ENCODE measurements at places on chromosomes 1 and 21. TPM values are rescaled to one million over a fixed set of nuclear protein-coding genes. Genes with fewer than 3 reads are reported as not detected.

DMBX1 gene
- polyA plus RNA-seq, result not detected

OR2T10 gene
- polyA plus RNA-seq, result not detected

CD53 gene
- polyA plus RNA-seq, result 7.9 TPM

DMRTA2 gene
- polyA plus RNA-seq, result not detected

GPR37L1 gene
- 0.07 TPM for polyA plus RNA-seq

LIPI gene
- 0.75 TPM for polyA plus RNA-seq

BSND gene
- 4.5 TPM for polyA plus RNA-seq

TAS1R3 gene
- polyA plus RNA-seq, result 0.43 TPM

ELAPOR1 gene
- 1.6 TPM for polyA plus RNA-seq

KCNH1 gene
- 0.21 TPM for polyA plus RNA-seq

SYCP1 gene
- polyA plus RNA-seq, result 0.19 TPM

OR2T11 gene
- polyA plus RNA-seq, result not detected

C1QC gene
- polyA plus RNA-seq, result 11.8 TPM

PALMD gene
- polyA plus RNA-seq, result 25.9 TPM

ROR1 gene
- 116 TPM for polyA plus RNA-seq

SPSB1 gene
- polyA plus RNA-seq, result 19.9 TPM

TFF2 gene
- polyA plus RNA-seq, result not detected

MAP3K7CL gene
- 4.8 TPM for polyA plus RNA-seq

CD1D gene
- 6.7 TPM for polyA plus RNA-seq

ATXN7L2 gene
- 16.8 TPM for polyA plus RNA-seq

HMCN1 gene
- polyA plus RNA-seq, result 54.6 TPM

RGSL1 gene
- not detected for polyA plus RNA-seq

IQCC gene
- polyA plus RNA-seq, result 9.8 TPM

TCEA3 gene
- polyA plus RNA-seq, result 55.1 TPM

KIF14 gene
- polyA plus RNA-seq, result 7.1 TPM

ZFP69B gene
- polyA plus RNA-seq, result 6.8 TPM

HMGCS2 gene
- polyA plus RNA-seq, result 77.0 TPM

PRRX1 gene
- 10.7 TPM for polyA plus RNA-seq

FHAD1 gene
- 3.5 TPM for polyA plus RNA-seq

ZNF695 gene
- polyA plus RNA-seq, result 3.9 TPM

OR6K6 gene
- polyA plus RNA-seq, result not detected

CCDC27 gene
- 0.07 TPM for polyA plus RNA-seq

EDN2 gene
- polyA plus RNA-seq, result 0.11 TPM

TEX38 gene
- polyA plus RNA-seq, result 0.73 TPM

CSTB gene
- 38.3 TPM for polyA plus RNA-seq

KRTCAP2 gene
- polyA plus RNA-seq, result 182 TPM

TRIM63 gene
- polyA plus RNA-seq, result 0.83 TPM

C1orf141 gene
- polyA plus RNA-seq, result not detected

RIPK4 gene
- polyA plus RNA-seq, result 17.9 TPM

OR2T35 gene
- not detected for polyA plus RNA-seq
